ENCODE measurements at places on chromosomes 13 and 19. TPM values are rescaled to one million over a fixed set of nuclear protein-coding genes. Genes with fewer than 3 reads are reported as not detected.

- DNase-seq: no peak
Measured at GRCh38 chr19:4372165-4373012, 28.0 kb downstream of the SH3GL1 start.

GRCh38 chr13:54934121-54934520, 1905.5 kb downstream of the OLFM4 start:
- no peak for DNase-seq

DNA sequence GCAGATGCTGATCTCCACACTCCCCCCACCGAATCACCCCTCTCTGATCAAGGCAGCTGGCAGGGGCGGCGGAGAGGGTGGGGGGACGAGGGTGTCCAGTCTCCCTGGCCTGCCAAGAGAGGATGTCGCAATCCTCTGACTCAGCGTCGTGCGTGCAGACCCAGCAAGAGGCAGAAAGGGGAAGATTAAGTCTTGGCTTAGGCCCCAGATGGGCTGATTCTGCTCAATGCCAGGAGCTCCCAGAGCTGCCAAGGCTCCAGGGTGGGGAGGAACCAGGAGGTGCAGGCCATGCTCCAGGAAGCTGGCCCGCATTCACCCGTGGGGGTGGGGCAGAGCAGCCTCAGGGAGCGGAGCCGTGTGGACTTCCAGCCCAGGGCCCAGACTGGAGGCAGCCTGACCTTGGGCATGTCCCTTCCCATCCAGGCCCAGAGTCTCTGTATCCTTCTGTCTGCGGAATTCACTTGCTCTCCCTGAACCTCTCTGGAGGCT, 6.6 kb upstream of the BCL3 start:
- DNase-seq: no peak

DNA sequence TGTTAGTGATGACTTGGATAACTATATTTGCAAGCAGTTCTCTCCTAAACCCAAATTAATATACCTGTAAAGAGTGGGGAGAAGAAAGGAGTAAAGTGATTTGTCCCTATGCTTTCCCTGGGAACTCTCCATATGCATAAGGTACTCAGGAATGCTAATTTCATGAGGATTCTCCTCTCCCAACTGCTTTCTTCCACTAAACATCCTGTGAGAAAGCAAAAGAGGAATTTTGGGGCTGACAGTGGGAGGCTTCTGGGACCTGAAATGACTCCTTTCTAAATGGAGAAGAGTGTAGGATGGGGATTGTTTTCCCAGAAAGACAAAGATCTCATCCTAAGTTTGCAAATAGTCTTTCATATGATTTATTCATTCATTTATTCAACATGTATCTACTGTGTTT, 250.5 kb downstream of the TDRD3 start:
- no peak for DNase-seq

DNA sequence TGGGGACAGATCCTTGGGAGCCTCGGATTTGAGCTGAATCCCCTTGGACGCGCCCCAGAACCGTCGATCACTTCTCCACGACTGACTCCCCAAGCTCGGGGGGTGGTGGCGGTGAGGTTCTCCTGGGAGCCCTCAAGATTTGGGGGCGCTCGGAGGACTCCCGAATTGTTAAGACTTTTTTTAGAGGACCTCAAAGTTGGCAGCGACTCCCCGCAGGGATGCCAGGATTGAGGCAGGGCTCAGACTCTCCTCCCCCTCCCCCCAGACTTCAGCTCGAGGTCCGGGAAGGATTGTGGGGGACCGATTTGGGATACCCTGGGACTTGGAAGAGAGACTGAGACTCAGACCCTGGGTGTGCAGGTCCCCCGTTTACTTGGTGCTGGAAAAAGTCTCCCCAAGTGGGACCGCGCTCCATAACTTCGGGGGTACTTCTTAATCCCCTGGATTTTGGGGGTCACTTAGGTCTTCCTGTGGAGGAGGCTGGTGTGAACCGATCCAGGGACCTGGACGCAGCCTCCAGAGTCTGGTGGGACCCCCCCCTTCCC, 665 bp downstream of the VASP start:
- DNase-seq: no peak

DNA sequence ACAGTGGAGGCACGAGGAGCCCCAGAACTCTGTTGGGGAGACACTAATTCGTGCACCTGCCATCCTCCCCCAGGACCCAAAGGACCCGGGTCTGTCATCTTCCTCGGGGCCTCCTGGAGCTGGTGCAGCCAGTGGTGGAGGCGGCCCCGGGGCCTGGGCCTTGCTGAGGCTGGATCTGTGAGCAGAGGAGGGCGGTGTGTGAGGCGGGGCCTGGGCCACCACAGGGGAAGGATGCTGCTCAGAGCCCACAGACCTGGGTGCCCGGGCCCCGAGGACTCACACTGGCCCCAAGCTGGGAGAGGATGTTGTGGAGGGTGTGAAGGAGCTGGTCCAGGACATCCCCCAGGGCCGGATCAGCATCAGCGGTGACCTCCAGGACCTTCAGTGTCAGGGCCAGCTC, 8.3 kb downstream of the IFNL3 start:
- peak; percentile 72 for DNase-seq

Gene PPAN
- total RNA-seq: 122 TPM

DNA sequence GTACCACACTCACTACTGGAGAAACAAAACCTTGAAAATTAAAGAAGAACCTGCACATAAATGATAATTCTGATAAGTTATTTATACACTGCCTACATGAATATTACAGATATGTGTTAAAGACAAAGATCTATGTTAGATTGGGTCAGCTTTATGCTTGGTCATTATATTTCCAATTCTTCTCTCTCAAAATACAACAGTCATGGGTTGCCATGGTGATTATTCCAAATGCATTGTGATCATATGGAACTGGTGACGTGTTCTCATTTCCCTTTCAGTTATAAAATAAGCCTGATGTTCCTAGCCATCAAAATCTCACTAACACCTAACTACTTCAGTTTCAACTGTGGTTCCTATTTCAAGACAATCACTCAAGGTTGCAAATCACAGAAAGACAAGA, 1416.4 kb downstream of the UQCRFS1 start:
- DNase-seq: no peak

GRCh38 chr19:40740747-40741146, 9.5 kb downstream of the ACTMAP start:
- no peak for DNase-seq
